Non-pigmented ciliary epithelial cell (primary cell): ENCODE measurements at places on chromosomes 4 and X.

- no peak for DNase-seq
These were observed 510.6 kb upstream of the DIPK2B start for GRCh38 chrX:45711231-45711630.

- DNase-seq: no peak
These were observed 115.1 kb upstream of the PNPLA4 start for GRCh38 chrX:8042304-8042703.

DNA sequence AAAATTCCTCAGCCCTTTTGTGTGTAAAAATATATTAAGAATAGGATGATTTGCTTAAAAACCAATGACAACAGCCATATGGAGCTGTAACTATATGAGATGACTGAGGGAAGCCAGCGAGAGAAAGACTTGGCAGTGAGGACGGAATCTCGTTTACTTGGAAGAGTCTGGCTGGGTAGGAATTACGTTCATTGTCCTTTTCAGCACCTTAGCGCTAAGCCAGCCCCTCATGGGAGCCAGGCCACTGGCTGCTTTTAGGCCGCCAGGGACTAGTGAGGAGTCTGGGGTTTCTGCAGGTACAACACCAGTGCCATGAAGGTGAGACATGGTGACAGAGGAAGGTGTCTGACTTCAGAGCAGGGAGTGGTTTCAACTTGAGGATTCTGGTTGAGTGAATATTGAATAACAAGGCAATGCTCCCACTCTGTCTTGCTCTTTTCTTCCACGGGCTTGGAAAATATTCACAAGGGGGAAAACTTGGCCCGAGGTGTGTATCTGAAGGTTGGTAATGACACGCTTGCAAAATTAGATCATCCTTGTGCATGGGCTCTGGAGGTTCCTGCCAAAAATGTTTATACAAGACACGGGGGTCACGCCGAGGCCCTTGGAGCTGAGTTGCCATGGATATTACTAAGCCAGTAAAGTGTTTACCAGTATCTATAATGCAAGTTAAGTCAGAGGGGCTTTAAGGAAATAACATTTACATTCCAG is 17.4 kb downstream of the KLF3 start:
- DNase-seq: no peak

DNA sequence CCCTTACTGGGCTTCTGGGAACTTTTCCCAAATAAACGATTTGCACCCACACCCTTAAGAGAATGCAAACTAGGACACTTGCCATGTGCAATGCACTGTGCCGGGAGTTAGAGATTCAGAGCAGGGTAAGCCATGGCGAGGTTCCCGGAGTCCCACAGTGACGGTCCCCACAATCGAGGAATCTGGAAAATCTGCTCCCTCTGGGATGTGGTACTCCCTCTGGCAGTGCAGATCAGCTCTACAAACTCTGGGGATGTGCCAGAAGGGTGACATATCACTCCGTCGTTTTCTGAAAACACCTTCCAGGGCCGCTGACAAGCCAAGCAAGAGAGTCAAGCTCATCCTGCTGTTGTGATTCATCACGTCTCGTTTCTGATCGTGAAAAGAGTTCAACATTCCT is 537.5 kb downstream of the BCOR start:
- DNase-seq: no peak

DNA sequence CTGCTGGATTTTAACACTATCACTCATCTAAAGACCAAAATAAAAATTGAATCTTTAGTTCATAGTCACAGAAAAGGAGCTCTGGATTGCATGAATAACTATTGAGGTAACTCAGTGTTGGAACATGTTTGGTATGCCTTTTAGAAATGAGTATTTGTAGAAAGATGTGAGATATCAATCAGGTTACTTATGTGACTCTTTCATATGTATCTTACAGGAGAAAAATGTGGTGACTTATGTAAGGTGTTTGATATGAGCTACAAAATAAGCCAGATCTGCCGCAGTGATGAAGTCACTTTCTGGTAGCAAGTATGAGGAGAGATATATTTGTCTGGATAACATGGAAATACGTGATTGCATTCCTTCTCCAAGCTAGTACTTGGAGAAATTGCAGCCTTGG is 1653.3 kb upstream of the PCDH7 start:
- no peak for DNase-seq

- DNase-seq: peak; percentile 5
These were observed 121.9 kb downstream of the DKK2 start for GRCh38 chr4:106914223-106914622.

DNA sequence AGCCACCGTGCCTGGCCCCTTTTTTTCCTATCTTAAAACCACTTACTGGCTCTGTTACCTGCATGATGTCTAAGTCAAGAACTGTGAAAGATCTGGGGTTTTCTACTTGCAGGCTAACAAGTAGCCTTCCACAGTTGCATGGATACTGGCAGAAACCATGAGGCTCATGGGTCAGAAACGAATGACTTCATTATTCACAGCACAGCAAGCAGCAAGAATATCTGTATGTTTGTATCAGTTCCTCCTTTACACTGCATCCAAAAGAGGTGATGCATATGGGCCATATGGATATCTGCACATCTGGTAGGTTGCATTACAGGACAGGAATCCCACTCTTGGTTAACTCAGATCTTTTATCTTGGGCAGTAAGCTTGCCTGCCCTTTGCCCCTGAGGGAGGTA is 154.9 kb upstream of the NUDT6 start:
- DNase-seq: no peak

DNA sequence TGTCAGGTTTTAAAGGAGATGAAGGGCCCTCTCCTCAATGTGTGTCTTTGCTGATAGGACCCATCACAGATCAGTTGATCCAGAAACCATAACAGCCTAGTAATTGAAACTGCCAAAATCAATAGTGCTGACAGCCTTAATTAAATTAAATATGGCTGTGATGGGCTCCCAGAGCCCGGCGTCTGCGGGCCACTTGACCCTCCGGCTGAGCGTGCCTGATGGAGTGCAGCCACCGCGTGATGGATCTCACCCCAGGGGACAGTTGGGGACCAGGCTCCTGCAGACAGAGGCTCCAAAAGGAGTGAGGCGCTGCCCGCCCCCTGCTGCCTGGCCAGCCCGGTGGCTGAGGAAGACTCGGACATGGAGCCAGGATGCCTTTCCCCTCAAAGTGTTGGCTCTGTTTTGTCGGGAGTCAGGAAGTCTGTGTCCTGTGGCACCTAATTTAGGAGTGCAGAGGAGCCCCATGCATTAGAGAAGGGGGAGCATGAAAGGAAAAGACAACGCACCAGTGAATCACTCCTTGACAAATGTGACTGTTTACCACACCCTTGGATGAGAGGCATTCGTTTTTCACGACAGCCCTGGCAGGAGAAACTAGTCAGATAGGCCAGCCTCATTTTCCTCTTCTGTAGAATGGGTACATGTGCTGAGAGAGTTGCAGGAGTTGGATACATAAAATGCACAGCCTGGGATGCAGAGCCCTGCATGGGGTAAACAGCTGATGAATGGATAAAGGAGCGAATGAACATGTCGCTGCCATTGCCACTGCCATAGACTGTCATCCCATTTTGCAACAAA is 40.9 kb upstream of the MSX1 start:
- DNase-seq: no peak
